Hematopoietic multipotent progenitor cell (in vitro differentiated cells): ENCODE measurements at places on chromosomes 2 and 18.

DNA sequence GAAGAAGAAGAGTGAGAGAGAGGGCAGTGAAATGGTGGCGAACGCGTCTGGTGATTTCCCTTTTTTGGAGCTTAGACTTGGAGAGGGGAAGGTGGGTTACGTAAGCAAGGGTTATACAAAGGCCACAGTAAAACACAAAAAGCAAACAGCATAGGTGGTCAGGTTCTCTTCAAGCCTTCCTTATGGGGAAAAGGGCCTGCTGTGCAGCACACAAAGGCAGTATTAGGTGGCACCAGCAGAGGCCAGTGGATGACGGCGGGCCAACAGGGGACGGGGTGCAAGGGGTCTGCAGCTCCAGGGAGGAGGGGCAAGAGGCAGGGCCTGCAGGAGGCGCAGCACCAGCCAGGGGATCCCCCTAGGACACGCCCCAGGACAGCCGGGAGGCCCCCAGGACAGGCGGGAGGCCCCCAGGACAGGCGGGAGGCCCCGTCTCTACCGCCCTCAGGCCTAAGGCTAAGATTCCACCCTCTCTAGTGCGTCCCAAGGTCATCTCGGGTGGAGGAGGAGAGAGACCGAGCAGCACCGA, 32.6 kb upstream of the NPC1 start:
- DNase-seq: peak; percentile 57

- no peak for DNase-seq
These were observed 217.0 kb upstream of the ZNF521 start for GRCh38 chr18:25568986-25569385.

DNA sequence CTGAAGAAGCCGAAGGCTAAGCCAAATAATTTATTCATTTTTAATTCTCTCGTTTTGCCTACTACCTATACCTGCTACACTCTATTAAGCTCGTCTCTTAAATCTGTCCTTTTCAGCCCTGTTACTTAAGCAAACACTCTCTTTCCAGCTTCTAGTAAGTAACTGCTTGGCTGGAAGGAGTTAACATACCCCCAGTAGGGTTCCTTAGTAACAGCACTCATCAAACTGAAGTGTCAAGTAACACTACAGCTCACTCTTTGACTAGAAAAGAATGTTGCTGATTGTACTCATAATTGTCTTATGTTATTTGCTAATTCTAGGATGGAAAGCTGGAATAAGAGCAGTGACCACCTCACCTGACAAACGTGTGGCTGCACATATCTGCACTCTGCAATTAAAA, 120.0 kb upstream of the SCN7A start:
- no peak for DNase-seq

GRCh38 chr2:64751286-64752260, 97.9 kb upstream of the SERTAD2 start:
- DNase-seq: peak; percentile 99

- no peak for DNase-seq
These were observed 151.8 kb downstream of the EHBP1 start for GRCh38 chr2:62857139-62857931.

- no peak for DNase-seq
These were observed 74.2 kb downstream of the CHRNA1 start for GRCh38 chr2:174690026-174690425.

DNA sequence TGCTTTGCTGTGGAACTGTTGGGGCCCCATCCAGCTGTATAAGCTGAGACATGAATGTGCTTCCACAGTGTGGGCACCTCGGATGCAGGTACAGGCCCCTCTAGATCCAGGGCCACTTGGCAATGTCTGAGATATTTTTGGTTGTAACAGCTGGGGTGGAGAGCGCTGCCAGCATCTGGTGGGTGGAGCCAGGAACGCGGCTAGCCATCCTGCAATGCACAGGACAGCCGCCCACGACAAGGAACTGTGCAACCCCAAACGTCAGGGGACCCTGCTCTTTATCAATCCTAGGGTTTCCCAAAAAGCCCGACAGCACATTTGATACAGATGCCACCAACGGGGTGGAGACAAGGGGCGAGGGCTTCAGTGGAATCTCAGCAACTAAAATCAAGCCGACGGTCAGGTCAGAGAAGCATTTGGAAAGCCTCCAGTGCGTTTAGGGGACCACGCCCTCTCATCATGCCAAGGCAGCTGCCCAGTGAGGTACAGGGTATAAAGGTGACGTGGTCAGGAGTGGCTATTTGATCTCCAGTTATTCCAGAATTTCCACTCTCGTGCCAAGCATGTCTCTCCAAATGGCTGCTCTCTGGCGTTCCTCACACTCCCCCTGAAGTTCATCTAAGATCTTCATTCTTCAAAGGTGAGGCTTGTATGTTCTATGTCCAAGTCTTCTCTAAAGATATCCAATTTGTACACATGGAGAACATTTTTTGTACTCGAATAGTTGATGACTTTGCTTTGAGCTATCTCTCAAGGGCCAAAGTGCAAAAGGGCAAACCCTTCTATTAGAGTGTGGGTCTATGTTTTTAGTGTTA, 55.7 kb downstream of the LRRFIP1 start:
- no peak for DNase-seq

- no peak for DNase-seq
These were observed 107.6 kb upstream of the MAP3K20 start for GRCh38 chr2:172968061-172968469.

DNA sequence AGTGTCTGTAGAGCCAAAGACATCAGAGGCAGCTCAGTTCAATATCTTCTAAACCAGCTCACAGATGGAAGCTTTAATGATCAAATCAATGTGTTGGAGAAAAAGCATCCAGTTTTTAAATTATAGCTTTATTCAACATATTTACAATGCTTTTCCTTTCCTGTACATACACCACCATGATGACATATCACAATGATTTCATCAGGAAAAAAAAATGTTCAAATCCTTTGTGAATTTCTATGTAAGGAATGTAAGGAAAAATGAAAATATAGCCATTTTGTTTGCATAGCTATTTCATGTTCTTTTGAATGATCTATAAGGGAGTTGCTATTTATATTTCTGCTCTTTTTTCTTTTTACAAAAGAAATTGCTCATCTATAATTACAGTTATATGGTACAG, 134.7 kb upstream of the CDH20 start:
- no peak for DNase-seq

GRCh38 chr18:35451032-35451431, 46.7 kb downstream of the INO80C start:
- no peak for DNase-seq

DNA sequence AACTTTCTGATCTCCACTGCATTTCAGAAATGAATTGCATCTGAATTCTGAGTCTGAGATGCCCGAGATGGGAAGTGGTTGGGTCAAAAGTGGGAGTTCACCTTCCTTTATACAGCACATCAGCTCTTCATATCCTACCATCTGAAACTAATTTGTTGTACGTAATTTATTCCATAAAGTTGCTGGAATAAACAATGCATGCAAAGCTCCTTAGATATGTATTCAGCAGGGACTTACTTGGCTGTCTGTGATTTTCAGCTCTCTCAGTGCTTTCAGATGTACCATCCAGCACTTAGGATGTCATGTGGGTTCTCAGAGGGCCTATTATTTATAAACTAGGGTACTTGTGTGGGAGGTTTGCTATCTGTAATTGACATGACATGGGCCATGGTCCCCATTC, 46.9 kb upstream of the EFEMP1 start:
- DNase-seq: no peak

GRCh38 chr2:127485694-127486071, 40.6 kb downstream of the IWS1 start:
- no peak for DNase-seq

DNA sequence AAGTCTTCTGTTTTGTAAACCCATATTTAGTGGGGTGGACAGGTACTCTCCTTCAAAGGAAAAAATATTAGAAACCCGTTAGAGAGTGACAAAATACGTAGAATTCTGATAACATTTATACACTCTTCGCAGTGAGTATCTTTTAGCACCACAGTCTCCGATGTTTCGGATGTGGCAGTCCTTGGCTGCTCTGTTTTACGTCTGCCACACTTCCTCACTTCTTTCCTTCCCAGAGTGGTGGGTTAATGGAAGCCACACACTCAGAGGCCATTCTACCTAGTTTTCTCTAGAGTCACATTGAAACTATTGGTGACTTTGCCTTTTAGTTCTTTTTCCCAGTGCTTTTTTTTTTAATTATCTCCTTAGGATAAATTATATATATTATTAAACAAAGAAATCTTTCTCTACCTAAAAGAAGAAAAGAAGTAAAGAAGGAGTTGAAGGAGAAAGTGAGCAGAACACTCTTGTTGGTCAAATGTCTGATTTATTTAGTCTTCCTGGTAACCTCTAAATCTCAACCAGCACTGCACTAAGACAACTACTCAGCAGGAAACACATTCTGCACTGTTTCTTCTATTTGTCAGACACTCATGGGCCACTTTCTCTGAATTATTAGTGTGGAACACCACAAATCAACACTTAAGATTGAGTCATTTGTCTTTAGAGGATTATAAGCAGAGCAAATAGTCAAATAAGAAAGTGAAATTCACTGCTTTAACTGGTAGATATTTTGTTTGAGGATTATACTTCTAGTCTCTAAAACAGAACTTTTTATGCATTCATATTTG, 451.3 kb upstream of the TMEFF2 start:
- DNase-seq: no peak

GRCh38 chr2:8737571-8738175, 55.8 kb downstream of the ID2 start:
- DNase-seq: no peak

DNA sequence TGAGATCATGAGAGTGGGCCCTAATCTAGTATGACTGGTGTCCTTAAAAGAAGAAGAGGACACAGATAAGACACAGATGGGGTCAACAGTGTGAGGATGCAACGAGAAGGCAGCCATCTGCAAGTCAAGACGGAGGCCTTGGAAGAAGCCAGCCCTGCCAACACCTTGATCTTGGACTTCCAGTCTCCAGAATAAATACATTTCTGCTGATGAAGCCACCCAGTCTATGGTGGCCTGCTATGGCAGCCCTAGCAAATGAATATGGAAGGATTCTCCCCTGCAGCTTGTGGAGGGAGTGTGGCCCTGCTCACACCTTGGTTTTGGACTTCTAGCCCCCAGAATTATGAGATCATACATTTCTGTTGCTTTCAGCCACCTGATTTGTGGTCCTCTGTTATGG, 12.3 kb downstream of the CTIF start:
- no peak for DNase-seq
